Stimulated activated naive CD8-positive, alpha-beta T cell treated with anti-CD3 and anti-CD28 coated beads, Interleukin-15, amount 100 ng/mL, for 72 hours (primary cell): ENCODE measurements at places on chromosomes 2 and 18.

DNA sequence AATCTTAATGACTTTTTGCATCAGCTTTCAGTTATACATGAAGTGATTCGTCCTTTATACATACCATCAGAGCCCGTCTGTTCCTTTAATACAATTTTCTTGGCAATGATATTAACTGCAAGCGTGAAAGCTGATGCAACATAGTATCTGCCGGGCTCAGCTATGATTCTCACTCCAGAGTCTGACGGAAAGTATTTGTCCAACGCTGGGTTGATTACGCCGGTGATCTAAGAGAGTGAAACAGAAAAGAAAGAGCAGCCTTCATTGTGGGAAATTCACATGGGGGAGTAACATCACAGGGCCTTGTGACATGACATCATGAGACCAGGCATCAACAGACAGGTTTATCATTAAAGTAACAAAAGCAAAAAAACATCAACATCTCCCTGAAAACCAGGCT is 6.2 kb downstream of the ODC1 start:
- no peak for DNase-seq

DNA sequence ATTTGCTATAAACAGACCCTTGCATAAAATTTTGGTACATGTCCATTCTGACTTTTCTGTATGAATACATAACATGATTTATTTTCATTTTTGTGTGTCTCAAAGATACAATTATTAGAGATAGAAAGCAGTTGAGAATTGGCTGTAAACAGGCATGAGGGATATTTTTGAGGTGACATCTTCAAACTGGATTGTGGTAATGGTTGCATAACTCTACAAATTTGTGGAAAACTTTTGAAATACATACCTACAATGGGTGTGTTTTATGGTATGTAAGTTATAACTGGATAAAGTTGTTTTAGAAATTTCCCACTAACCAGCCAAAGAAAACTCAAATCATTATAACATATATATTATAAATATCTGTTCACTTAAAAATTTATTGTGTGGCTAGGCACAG is 39.6 kb downstream of the GREB1L start:
- no peak for DNase-seq

GRCh38 chr2:13543550-13543949 is 826.8 kb downstream of the TRIB2 start:
- no peak for DNase-seq

- DNase-seq = peak; percentile 34
Observed at GRCh38 chr2:33272001-33272400, 204.4 kb upstream of the RASGRP3 start.

DNA sequence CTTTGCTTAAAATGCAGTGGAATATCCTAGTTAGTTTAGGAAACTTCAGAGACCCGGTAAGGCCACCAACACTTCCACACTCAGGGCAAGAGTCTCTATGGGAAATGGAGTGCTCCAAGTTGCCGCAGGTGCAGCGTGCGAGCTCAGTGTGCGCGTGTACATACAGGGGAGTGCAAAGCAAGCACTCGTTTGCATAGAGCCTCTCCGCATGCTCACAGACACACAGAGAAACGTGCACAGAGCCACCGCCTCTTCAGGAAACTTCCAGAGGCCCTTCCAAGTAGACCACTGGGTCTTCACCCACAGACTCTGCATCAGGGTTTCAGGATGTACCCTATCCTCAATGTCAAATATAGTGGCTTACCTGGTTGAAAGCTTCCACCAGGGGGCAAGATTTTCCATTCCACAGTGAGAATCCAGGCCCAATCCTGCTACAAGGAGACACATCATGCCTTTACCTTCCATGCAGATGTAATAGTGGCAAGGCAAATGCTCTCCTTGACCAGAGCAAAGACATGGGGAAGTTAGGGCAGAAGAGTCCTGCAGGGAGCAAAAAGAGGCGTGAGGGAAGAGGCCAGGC is 513.0 kb upstream of the MYT1L start:
- DNase-seq = no peak

DNA sequence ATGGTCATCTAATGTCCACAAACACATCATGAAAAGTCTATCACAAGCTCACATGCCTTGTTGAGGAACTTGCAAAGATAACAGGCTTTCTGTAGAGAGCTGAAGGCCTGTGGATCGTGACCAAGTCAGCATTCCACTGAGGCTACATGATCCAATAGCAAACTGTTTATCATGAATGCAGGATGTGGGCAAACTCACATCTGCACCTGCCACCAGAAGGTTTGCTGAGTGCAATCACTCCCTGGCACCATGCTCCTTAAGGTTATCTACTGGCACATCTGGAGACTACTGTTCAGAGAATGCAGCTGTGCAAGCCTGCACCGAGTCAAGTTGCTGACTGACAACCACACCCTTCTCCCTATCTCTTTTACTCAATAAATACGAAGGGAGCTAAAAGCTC is 67.3 kb upstream of the ACAA2 start:
- DNase-seq = no peak

GRCh38 chr2:204643326-204643725 is 98.1 kb downstream of the PARD3B start:
- no peak for DNase-seq

- DNase-seq = no peak
Observed at GRCh38 chr2:20666304-20667150, at the start of gene GDF7. GDF7 (plus strand) TSS chr2:20667144; CDS start chr2:20667240, 96 bp downstream.
